Smooth muscle cell of the brain vasculature (primary cell): ENCODE measurements at places on chromosomes 1 and 21.
A peak's percentile ranks its signal among the peaks of the same experiment; 100 is the strongest.

DNA sequence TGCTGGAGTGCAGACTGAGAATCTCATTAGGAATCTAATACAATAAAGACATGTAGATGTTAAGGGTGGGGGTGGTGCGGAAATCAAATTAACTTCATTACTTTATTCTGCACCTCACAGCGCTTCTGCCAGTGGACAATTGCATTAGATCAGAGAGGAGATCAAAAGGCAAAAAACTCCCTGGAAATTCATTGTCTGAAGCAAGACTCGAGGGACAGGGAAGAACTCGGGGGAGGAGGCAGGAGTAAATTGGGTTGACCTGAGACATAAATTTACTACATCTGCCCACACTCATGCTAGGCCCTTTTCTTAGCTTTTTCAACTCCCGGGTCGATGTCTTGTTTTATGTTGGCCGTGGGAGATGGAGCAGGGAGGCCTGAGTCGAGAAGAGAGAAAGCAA is 315.4 kb downstream of the SPATA17 start:
- no peak for DNase-seq

GRCh38 chr1:184158896-184159681 is 107.6 kb downstream of the TSEN15 start:
- no peak for DNase-seq

GRCh38 chr1:23585321-23586022 is 26.2 kb upstream of the ID3 start:
- no peak for DNase-seq

GRCh38 chr1:26535201-26535600 is 5.6 kb downstream of the RPS6KA1 start:
- no peak for DNase-seq

- no peak for DNase-seq
These were observed 76.8 kb downstream of the STUM start for GRCh38 chr1:226625326-226625725.

GRCh38 chr1:222589462-222590302 is at the start of gene TAF1A:
Gene TAF1A (minus strand): TSS chr1:222589933.
- peak; percentile 37 for DNase-seq

DNA sequence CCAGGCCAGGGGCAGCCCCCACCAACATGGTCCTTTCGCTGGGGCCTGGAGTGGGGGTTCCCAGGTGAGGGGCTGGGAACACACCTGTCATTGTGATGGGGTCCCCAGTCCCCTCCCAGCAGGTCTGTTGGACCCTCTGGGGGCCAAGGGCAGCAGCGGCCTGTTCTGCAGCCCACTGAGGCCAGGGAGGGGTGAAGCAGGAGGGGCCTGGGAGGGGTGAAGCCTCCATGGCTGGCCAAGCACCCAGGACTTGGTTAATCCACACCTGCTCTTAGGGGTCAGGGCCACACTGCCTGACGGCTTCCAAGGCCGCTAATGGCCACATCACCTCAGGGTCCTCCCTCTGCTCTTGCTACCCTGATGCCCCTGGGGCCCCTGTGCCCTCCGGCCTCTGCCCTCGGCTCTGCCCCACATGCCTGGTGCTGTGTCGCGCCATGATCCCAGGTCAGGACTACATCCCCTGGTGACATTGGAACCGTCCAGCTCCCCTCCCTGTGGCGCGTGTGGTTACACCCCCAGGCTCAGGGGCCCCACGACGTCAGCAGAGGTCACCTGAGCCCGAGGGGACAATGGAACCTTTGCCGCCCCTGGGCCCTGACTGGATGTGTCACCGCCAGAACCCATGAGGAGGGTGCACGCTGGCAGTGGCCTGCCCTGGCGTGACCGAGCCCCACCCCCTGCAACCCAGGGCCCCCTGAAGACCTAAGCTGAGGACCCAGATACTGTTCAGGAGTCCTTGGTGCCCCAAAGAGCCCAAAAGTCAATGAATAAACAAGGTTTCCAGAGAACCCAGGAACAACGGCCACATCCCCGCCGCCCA is 7.0 kb downstream of the TNFRSF18 start:
- no peak for DNase-seq

GRCh38 chr1:198883184-198883583 is 244.3 kb downstream of the PTPRC start:
- no peak for DNase-seq

DNA sequence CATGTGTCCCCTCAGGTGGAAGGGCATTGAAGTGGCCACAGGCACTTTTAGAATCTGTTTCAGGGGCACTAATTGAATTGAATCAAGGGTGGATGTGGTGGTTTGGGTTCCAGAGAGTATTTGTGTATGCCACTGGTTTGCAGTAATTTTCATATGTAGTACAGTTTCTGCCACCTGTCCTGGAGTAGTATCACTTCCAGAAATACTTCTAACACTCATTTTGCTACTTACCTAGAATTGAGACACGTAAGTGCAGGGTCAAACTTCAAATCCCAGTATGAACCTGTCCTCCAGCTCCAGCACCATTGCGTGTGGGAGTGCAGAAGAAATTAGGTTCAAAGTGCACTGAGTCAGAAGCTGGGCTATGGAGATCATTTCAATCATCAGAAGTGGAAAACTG is 26.8 kb downstream of the RSPH1 start:
- DNase-seq: no peak

DNA sequence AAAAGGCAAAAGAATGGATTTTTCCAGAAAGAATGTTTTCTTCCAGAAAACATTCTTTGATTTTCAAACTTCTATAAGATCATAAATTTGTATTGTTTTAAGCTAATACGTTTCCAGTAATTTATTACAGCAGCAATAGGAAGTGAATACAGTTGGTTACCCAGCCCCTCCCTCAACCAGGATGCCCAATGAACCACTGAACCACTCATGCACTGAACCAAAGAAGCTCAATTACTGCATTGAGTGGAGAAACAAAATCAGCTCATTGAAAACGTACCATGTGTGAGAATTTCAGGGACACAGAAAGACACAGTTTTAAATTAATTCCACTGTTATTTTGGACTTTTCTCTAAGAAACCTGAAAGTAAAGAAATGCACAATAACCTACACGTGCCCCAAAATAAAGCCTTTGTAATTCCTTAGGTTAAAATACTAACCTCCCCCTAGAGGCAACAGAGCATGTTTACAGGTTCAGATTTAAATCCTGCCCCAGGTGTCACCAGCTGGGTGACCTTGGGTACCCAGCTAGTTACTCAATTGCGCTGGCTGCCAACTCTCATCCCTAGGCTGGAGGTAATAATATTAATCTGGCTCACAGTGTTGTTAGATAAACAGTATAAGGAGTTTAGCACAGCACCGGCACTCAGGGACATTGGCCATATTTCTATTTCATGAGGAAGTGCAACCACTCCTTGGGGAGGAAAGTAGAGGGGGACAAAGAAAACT is 111.7 kb downstream of the NMNAT2 start:
- no peak for DNase-seq

- DNase-seq: no peak
These were observed 85.3 kb downstream of the SLC66A1 start for GRCh38 chr1:19397217-19397945.

DNA sequence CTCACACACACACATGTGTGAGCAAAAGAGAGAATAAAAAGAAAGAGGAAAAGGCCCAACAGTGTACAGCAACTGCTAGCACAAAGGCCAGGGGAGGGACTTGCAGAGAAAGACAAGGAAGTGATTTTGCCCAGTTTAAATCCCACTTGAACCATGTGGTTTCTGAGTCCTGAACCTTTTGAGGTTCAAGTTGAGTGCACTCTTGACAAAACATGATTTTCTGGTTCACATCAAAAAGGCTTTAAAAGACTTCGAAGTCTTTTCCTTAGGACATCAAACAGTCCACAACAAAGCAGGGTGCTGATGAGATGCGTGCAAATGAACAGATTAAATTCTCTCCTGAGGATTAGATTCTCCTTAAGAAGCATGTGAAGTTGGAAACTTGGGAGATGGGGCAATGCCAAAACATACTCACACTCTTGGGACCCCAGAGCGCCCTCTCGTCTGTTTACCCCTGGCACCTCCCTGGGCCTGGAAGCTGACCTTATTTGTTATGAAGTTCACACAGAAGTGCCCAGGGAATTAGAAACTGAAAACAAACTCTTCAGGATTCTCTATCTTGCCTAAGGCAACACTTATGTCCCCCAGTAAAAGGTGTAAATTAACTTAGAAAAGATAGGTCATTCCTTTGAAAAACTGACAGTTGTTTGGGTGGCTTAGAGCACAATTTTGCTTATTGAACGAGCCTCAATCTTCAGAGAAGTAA is 31.5 kb downstream of the RNF220 start:
- no peak for DNase-seq

DNA sequence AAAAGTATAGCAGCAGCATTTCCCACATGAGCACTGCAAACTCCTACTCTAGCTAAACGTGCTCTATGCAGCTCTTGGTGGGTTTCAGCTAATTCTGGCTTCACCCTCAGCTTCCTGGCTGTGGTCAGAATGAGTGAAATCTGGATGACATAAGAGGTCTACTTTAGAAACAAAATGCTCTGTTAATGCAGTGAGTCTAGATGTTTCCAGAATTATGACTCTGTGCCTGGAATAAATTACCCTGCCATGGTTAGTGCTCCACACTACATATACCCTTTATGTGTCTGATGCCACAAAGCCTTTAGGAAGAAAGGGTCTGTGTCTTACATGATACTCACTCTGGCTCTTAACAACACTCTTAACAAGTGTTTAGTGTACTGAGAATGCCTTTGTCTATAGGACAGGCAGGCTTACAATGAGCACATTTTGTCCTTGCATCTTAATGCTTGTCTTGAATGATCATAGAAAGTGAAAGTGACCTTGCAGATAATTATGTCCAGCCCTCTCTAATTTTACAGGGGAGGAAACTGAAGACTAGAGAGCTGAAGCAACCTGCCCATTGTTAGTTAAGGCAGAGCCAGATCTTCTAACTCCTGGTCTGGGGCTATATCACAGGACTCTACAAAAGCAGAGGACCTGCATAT is 9.2 kb downstream of the S100A10 start:
- DNase-seq: no peak

DNA sequence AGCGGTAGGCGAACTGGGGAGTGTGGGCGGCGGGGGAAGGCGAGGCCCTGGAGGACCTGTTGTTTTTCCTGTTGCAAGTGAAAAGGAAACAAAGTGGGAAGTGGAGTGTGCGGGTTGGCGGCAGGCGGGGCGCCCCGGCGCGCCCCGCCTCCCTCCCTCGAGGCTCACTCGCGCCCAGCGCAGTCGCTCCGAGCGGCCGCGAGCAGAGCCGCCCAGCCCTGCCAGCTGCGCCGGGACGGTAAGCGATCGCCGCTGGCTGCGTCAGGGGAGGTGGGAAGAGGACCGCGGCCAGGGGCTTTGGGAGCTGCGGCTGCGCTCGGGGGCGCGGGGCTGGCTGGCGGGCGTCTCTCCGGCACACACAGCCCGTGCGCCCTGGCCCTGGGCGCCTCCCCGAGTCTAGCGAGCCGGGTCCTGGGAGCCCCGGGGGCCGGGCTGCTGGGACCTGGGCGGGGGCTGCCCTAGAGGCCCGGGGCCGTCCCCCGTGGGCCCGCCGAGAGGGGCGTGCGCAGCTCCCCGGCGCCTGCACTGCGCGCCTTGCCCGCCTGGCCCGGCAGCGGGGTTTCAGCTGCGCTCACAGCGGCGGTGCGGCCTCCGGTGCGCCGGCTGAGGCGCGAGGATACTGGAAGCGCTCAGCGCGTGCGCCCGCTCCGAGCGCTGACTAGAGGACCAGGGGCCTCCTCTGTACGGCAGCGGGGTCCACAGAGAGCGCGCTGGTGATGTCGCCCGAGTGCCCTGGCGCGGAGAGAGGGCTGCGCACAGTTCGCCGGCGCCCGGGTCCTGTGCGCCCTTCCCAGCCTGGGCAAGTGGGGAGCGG is at the start of gene PIK3CD:
PIK3CD (plus strand) TSS at position 167 of the 814 bp plus-strand sequence. CDS start 58,725 bp downstream, outside the sequence.
- no peak for DNase-seq

- DNase-seq: no peak
These were observed 11.5 kb downstream of the KNCN start for GRCh38 chr1:46539972-46540371.

DNA sequence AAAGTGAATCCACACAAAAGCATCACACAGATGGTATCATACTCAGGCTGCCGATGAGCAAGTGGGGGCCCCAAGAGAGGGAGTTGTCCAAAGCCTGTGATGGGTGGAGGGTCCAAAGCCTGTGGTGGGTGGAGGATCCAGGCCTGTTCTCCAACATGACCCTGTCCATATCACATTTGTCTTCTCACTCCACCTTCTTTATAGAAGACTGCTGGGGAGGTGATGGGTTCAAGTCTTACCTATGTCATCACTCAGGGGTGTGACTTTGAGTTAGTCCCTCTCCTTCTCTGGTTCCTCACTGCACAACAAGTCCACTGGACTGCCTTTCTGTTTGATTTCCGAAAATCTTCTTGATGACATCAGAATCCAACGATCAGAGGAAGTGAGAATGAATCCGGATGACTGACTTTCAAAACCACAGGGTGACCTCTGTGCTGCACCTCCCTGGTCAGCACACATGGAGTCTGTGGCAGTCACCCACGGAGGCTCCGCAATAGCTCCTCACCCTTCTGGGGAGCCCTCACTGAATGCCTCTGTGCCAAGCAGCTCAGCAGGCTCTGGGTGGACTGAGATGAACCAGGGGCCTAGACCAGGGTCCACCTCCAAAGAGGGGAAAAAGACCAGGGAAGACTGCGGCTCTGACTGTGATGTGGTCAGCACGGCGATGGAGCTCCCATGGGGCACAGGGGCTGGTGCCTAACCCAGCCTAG is 166.8 kb downstream of the HIVEP3 start:
- DNase-seq: peak; percentile 49

- DNase-seq: no peak
These were observed 19.9 kb downstream of the ALDH4A1 start for GRCh38 chr1:18882486-18882885.

DNA sequence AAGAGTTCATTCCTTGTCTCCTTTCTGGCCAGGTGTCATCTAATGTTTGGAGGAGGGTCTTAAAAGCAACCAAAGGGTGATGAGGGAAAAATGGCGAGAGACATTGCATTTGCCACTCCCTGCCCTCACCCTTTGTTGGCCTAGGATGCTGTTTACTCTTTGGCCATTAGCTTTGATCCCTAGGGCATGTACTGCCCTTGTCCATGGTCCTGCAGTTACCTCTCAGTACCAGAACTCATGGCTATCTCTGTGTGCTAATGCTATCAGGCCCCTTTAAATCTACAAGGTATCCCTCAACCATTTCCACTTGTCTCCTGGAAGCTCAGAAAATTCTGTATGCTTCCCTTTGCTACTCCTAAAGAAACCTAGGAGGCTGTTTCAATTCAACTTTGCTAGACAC is 424.8 kb upstream of the PLXNA2 start:
- DNase-seq: no peak
